ENCODE measurements at places on chromosomes 2 and 18. TPM values are rescaled to one million over a fixed set of nuclear protein-coding genes. Genes with fewer than 3 reads are reported as not detected.

DNA sequence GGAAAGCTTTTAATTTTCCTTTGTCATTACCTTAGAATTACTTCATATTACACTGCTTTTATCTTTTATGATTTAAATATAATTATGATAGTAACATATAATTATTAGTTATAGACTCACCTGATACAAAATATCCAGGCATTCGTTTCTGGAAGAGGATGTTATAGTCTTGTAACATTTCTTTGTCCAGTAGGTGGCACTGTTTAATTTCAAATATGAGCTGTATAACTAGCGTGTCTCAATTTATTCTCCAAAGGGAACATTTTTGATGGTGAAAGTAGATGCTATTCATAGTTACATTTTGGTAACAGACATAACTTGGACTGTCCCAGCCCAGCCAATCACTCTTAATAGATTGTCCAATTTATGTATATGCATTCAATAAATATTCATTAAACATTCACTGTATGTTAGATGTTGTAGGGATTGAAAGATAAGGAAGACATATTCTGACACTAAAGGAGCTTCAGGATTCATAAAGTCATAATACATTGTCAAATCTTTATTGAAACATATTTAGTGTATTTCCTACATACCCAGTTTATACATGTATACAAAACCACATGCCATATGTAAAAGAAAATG lies 19.2 kb downstream of the DAW1 start:
- H3K36me3 ChIP-seq = no peaks in the 10 kb centered on the region
- no peak overlapping the region for H3K4me3 ChIP-seq
- no peaks in the 10 kb centered on the region for H3K4me1 ChIP-seq
- no peaks in the 10 kb centered on the region for H3K27me3 ChIP-seq

DNA sequence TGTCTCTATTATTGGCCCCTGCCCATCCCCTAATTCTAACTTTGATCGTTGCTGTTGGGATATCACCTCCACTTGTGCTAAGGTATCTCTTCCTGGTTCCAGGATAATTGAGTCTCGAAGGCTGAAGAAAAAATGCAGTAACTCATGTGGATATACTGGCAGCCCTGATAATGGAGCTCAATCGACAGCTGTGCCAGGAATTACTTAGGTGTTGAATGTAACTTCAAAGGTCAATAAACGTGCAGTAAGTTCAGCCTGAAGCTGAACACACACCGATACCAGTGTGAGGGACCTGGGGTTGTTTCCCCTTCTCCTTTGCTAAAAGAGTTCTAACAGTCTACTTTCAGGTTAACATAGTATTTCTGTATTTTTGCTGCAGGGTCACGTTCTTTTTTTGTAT lies 11.9 kb upstream of the REG3G start:
- no peak overlapping the region for H3K27ac ChIP-seq
- no peaks in the 10 kb centered on the region for H3K27me3 ChIP-seq
- DNase-seq = no peak
- no peaks in the 10 kb centered on the region for H3K4me1 ChIP-seq
- H3K4me3 ChIP-seq = no peak overlapping the region

GRCh38 chr2:1967242-1968208 lies 223.2 kb upstream of the PXDN start:
- no peaks in the 10 kb centered on the region for H3K4me1 ChIP-seq
- no peak overlapping the region for H3K4me3 ChIP-seq
- H3K27ac ChIP-seq = no peak overlapping the region
- no peak for DNase-seq
- H3K27me3 ChIP-seq = no peaks in the 10 kb centered on the region

DNA sequence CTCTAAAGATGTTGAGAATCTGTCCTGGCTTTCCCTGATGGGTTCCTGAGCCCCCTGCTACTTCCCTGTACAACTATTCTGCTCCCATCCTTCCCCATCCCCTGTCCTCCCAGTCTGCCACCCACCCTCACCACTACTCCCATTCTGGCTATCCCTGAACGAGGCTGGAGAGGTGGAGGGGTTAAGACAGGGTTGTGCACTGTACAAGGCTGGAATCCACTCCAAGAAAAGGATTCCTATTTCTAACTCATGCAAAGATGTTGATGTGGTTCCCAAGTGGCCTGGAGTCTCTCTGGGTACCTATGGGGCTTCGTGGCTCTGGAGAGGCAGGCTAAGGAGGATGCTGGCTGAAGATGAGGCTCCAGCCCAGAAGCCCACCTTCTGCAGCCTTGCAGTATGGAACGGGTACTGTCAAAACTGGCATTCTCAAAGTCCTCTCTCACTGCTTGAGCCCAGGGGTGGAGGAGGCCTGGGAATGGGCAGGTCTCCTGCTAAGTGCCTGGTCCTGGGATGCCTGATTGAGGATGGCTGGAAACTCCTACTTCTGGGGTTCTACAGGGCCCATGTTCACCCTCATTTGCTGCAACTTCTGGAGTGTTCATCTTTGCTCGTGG lies 1.3 kb upstream of the FEV start:
- no peak overlapping the region for H3K4me3 ChIP-seq
- DNase-seq = no peak
- H3K27me3 ChIP-seq = peaks cover 100% of the 10 kb centered on the region
- H3K4me1 ChIP-seq = peaks cover 11% of the 10 kb centered on the region
- H3K36me3 ChIP-seq = no peaks in the 10 kb centered on the region
- H3K27ac ChIP-seq = no peak overlapping the region

DNA sequence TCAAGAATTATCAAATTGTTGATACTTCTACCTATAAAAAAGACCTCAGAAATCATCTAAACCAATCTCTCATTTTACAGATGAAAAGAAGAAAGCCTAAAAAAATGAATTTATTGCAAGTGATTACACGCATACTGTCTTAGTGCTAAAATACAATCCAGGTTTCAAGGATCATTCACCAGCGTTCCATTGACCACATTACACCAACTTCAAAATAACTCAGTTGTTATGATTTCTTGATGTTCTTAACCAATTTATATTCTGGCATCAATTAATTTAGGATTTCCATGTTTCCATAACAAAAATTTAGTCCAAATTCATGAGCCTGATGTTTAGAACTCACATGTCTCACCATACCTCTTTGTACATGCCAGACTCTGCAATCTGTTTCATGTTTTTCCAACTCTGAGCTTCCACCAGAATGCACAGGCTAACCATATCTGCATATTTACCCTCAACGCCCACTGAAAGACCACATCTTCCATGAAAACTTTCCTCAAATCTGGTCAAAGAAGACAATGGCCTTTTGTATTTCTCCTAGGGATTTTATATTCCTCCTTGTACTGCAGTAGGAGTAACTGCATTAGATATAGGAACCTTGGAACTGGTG lies 2.1 kb upstream of the INSIG2 start:
- H3K27me3 ChIP-seq = peaks cover 12% of the 10 kb centered on the region
- no peaks in the 10 kb centered on the region for H3K36me3 ChIP-seq
- no peak overlapping the region for H3K27ac ChIP-seq
- H3K4me1 ChIP-seq = peaks cover 4% of the 10 kb centered on the region
- no peak overlapping the region for H3K4me3 ChIP-seq
- no peak for DNase-seq

- H3K4me1 ChIP-seq = peaks cover 4% of the 10 kb centered on the region
- no peak overlapping the region for H3K4me3 ChIP-seq
- H3K36me3 ChIP-seq = peaks cover 23% of the 10 kb centered on the region
- no peaks in the 10 kb centered on the region for H3K27me3 ChIP-seq
- H3K27ac ChIP-seq = no peak overlapping the region
These were observed 14.9 kb upstream of the CNNM3 start for GRCh38 chr2:96801005-96801785.

- H3K27ac ChIP-seq = no peak overlapping the region
- H3K4me3 ChIP-seq = no peak overlapping the region
- DNase-seq = no peak
- no peaks in the 10 kb centered on the region for H3K36me3 ChIP-seq
- H3K27me3 ChIP-seq = no peaks in the 10 kb centered on the region
These were observed 32.0 kb upstream of the MAP2 start for GRCh38 chr2:209391776-209392401.

DNA sequence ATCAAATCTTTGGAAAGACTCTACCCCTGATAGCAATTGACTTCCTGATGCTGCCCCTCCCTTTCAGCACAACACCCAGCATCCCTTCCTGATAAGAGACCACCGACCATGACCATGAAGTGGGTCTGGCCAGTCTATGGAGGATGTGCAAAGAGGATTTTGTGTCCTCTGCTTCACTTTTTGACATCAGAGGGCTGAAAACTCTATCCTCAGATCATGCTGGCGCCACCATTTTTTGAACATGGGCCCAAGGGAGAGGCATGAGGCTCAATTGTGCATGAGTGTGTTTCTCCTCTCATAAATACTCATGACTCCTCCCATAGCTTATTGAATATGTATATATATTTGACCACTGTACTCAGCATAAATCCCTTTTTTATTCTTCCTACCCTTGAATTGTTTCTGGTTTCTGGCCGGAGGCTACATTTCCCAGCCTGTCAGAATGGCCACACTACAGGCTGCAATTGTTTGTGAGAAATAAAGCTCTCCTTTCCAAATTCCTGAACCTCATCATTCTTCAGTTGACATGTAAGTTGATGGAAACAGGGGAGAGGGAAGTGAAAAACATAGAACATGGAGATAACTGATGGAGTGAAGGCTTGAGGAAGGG lies 314.1 kb downstream of the MYCN start:
- DNase-seq = no peak
- H3K27me3 ChIP-seq = no peaks in the 10 kb centered on the region
- H3K4me3 ChIP-seq = no peak overlapping the region
- H3K27ac ChIP-seq = no peak overlapping the region
- H3K36me3 ChIP-seq = no peaks in the 10 kb centered on the region

DNA sequence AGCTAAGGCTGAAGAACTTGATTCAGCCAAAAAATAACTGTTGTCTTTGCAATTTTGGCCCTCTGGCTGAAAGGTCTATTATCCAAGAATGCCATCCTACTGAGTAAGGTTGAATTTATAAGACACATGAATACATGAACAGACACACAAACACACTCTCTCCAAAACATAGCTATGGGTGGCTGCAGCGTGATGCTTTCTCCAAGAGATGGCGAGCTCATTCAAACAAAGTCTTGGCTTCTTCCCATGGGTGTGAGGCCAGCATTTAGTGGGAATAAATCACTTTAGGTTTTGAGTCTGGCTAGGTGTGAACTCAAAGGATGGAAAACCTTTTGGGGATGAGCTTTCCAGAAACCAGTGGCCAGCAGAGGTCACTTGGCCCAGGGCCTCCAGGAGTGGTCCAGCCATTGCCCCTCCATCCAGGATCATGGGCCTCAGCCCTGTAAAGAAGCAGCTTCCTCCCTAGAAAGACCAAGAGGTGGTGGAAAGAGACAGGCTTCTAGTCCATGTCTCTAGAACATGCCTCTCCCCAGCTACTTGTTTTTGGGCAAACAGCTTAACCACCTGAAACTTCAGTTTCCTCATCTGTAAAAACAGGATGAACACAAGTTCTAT lies 11.0 kb upstream of the OSR1 start:
- H3K27me3 ChIP-seq = peaks cover 40% of the 10 kb centered on the region
- no peaks in the 10 kb centered on the region for H3K4me1 ChIP-seq
- no peak overlapping the region for H3K27ac ChIP-seq
- DNase-seq = no peak
- no peaks in the 10 kb centered on the region for H3K36me3 ChIP-seq
- no peak overlapping the region for H3K4me3 ChIP-seq

- no peaks in the 10 kb centered on the region for H3K27me3 ChIP-seq
- no peak for DNase-seq
- peaks cover 6% of the 10 kb centered on the region for H3K4me1 ChIP-seq
- no peaks in the 10 kb centered on the region for H3K36me3 ChIP-seq
- H3K4me3 ChIP-seq = no peak overlapping the region
These were observed 89.9 kb upstream of the EPC2 start for GRCh38 chr2:148554459-148555247.

- H3K36me3 ChIP-seq = no peaks in the 10 kb centered on the region
- H3K27me3 ChIP-seq = no peaks in the 10 kb centered on the region
- no peak overlapping the region for H3K27ac ChIP-seq
These were observed 18.7 kb downstream of the DBI start for GRCh38 chr2:119385466-119385865.

GRCh38 chr2:121665504-121665903 lies 16.2 kb upstream of the CLASP1 start:
- DNase-seq = no peak
- no peak overlapping the region for H3K27ac ChIP-seq
- peaks cover 6% of the 10 kb centered on the region for H3K36me3 ChIP-seq
- no peak overlapping the region for H3K4me3 ChIP-seq

GRCh38 chr18:22800551-22800951 lies 132.6 kb upstream of the RBBP8 start:
- no peaks in the 10 kb centered on the region for H3K4me1 ChIP-seq
- no peak overlapping the region for H3K4me3 ChIP-seq
- no peaks in the 10 kb centered on the region for H3K27me3 ChIP-seq
- H3K36me3 ChIP-seq = no peaks in the 10 kb centered on the region
- no peak overlapping the region for H3K27ac ChIP-seq
- DNase-seq = no peak

GRCh38 chr18:72636611-72637010 lies 92.5 kb upstream of the CBLN2 start:
- H3K27me3 ChIP-seq = no peaks in the 10 kb centered on the region
- no peak for DNase-seq
- no peak overlapping the region for H3K27ac ChIP-seq
- no peaks in the 10 kb centered on the region for H3K4me1 ChIP-seq

- H3K4me3 ChIP-seq = no peak overlapping the region
- H3K27me3 ChIP-seq = no peaks in the 10 kb centered on the region
- H3K27ac ChIP-seq = no peak overlapping the region
- no peak for DNase-seq
- H3K36me3 ChIP-seq = no peaks in the 10 kb centered on the region
- no peaks in the 10 kb centered on the region for H3K4me1 ChIP-seq
These were observed 115.0 kb downstream of the FAM124B start for GRCh38 chr2:224286923-224287322.

The HOXD4 gene
- total RNA-seq = 0.09 TPM

The HNMT gene
- total RNA-seq = 16.6 TPM

The ZCCHC2 gene
- total RNA-seq = 12.8 TPM

The POTEJ gene
- 0.09 TPM for total RNA-seq
